ENCODE measurements at places on chromosomes 6 and 20.

DNA sequence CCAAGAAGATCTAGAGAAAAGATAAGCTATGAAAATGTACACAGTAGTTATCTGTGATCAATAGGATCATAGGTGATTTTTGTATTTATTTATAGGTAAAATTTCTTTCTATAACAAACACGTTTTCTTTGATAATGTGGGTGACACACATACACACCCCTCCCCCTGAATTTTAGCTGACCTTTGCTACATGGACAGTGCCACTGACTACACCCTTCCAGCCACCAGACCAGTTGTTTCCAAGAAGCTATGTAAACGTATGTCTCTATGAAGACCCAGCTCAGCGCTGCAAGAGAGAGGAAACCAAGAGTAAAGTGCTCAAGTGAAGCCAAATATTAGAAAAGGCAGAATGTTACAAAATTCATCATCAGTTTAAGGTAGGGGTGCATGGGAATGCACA is 16.3 kb downstream of the MOCS1 start:
- no peak for DNase-seq

DNA sequence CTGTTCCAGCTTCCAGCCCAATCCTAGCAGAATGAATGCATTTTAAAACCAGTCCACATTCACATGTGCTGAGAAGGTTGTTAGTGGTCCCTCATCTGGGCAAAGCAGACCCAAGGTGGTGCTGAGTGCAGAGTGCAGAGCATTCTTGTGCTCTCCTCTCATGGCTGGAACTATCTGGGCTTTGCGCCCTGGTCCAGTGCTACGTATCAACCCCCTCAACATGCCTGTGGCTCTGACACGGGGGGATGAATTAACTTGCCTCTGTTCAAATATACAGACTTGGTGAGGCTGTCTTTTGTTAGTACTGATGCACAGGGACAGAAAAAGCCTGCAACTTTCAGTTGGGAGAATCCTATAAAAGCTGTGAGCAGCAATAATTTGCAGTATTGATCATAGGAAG is 42.5 kb downstream of the PANK2 start:
- no peak for DNase-seq

- DNase-seq = no peak
Observed at GRCh38 chr6:113271437-113271836, 585.7 kb upstream of the MARCKS start.

- DNase-seq = no peak
Observed at GRCh38 chr20:62927128-62927705, 912 bp upstream of the DIDO1 start.

DNA sequence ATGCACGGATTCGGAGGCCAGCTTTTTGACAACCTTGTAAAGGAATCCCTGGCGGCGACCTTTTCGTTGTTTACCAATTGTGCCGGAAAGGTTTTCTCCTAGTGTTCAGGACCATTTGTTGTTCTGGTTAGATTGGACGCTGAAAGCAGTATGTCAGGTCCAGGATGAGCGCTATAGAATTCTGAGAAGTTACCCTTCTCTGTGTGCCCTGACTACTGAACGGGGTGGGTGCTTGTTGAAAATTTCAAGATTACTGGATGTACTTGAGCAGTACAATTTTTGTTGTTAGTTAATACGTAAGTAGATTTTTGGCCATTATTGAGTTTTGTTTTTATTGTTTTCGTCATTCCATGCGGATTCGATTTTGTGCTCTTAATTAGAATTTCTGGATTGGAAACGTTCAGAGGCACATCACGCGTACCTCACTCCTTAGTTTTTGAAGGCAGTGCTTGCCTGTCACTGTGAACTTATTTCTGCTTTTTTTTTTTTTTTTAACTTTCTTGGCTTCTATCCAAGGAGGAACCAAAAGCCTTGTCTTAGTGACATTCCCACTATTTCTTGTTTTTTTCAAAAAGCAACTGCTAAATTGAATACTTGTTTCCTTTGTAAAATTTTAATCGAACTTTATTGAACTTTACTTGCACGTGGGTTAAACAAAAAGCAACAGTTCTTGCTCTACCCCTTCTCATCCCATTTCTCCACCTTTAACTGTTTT is 898 bp downstream of the XRN2 start:
- DNase-seq = no peak

DNA sequence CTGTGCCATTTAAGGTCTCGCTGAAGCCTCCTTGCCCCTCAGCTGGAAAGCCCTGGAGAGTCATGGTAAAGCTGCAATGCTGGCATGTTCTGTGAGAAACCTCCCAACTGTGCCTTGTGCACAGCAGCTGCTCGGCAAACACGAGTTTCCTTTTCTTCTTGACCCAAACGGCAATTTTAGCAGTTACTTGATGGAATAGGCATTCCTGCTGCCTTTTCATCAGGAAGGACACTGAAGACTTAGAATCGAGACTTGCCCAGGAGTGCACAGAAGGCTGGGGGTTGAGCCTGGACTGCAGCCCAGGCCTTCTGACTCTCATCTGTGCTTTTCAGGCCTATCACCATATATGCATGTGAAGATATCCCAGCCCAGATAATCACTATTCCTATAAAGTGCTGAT is 28.7 kb upstream of the CLDN20 start:
- no peak for DNase-seq

- DNase-seq = no peak
Observed at GRCh38 chr20:3483784-3484183, 13.0 kb downstream of the ATRN start.

All from stimulated activated CD8-positive, alpha-beta memory T cell treated with anti-CD3 and anti-CD28 coated beads, Interleukin-7, amount 100 ng/mL, for 1 hour (primary cell).